ENCODE measurements at places on chromosomes 12 and 14.
A peak's percentile ranks its signal among the peaks of the same experiment; 100 is the strongest.

- H3K27ac ChIP-seq, result no peak overlapping the region
- no peak overlapping the region for H3K4me3 ChIP-seq
- H3K4me1 ChIP-seq, result no peaks in the 10 kb centered on the region
- H3K36me3 ChIP-seq, result no peaks in the 10 kb centered on the region
- peaks cover 11% of the 10 kb centered on the region for H3K27me3 ChIP-seq
- no peak for DNase-seq
These were observed 50.1 kb upstream of the BCL11B start for GRCh38 chr14:99321955-99322730.

DNA sequence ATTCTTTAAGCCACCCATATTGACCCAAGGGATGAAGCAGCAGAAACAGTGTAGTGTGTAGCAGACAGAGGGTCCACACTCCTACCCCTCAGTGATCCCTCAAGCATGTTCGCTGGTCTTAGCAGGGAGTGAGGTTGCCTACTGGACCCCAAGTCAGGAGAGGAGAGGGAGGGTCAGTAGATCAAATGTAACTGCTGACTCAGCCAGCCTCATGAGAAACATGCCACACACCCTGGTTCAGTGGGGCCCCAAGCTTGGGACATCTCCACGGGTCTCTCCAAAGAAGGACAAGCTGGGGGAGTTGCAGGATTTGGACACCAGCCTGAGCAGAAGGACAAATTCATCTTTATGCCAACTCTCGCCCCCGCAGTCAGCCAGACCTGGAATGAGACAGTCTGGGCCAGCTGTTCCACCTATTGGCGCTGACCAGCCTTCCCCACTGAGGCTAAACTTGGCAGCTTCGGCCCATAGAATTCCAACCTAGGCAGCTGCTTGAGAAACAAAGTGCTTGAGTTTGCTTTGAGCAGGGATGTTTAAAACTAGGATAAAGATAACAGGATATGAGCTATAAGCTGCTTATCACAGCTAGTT lies 66.0 kb upstream of the ACTN1 start:
- no peak for DNase-seq
- H3K4me3 ChIP-seq, result no peak overlapping the region
- H3K27me3 ChIP-seq, result no peaks in the 10 kb centered on the region
- H3K27ac ChIP-seq, result peak overlapping the region; percentile 51

DNA sequence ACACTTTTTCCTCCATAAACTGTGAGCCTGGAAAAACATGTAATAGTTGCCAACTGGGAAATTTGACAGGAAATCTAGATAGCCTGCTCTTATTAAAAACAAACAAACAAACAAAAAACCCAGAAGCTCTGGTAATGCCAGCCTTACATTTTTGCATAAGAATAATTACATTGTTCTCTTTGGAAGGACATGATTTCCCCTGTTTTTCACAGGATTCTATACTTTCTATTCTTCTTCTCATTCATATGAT lies 137.9 kb downstream of the AEBP2 start:
- H3K27ac ChIP-seq, result no peak overlapping the region
- H3K4me3 ChIP-seq, result no peak overlapping the region
- H3K27me3 ChIP-seq, result no peaks in the 10 kb centered on the region
- no peak for DNase-seq

GRCh38 chr12:4738541-4738940 lies 18.3 kb downstream of the GALNT8 start:
- no peaks in the 10 kb centered on the region for H3K27me3 ChIP-seq
- no peak for DNase-seq
- no peak overlapping the region for H3K4me3 ChIP-seq

DNA sequence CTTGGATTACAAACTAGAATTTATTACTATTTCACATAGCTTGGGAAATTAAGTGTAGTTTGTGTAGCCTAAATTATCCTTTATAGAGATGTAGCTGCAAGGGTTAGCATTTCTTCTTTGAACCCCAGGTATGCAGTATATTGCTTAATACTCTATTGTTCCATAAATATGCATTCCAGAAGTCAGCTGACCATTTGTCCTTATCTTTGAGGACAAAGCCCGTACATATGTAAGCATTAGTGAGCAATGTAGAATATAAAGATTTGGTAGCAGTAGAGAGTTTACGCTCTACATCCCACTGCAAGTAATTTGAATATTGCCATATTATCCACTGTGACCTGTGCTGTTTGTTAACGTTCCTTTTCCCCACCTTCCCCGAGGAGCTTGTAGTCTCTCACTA lies 26.9 kb downstream of the PPM1A start:
- H3K27me3 ChIP-seq, result no peaks in the 10 kb centered on the region
- peaks cover 44% of the 10 kb centered on the region for H3K4me1 ChIP-seq
- no peaks in the 10 kb centered on the region for H3K36me3 ChIP-seq
- no peak overlapping the region for H3K27ac ChIP-seq

DNA sequence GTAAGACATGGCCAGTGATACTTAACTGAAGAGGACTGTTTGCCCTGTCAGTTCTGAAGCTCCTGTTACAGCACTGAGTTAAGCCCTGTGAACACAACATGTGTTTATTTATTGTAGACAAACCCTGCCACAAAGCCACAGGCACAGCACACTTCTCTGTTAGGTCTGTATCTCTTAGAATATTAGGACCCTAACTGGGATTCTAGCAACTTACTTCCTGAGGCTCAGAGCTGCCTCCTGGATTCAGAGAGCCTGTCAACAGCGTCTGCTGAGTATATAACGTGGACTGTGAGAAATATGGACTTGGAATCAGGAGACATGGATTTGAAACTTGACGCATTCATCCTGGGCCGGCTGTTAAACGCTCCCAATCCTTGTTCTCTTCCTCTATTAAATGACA lies 135.0 kb upstream of the HIF1A start:
- no peak overlapping the region for H3K4me3 ChIP-seq
- H3K27me3 ChIP-seq, result no peaks in the 10 kb centered on the region
- peak overlapping the region; percentile 13 for H3K27ac ChIP-seq
- DNase-seq, result no peak
- peaks cover 45% of the 10 kb centered on the region for H3K4me1 ChIP-seq

DNA sequence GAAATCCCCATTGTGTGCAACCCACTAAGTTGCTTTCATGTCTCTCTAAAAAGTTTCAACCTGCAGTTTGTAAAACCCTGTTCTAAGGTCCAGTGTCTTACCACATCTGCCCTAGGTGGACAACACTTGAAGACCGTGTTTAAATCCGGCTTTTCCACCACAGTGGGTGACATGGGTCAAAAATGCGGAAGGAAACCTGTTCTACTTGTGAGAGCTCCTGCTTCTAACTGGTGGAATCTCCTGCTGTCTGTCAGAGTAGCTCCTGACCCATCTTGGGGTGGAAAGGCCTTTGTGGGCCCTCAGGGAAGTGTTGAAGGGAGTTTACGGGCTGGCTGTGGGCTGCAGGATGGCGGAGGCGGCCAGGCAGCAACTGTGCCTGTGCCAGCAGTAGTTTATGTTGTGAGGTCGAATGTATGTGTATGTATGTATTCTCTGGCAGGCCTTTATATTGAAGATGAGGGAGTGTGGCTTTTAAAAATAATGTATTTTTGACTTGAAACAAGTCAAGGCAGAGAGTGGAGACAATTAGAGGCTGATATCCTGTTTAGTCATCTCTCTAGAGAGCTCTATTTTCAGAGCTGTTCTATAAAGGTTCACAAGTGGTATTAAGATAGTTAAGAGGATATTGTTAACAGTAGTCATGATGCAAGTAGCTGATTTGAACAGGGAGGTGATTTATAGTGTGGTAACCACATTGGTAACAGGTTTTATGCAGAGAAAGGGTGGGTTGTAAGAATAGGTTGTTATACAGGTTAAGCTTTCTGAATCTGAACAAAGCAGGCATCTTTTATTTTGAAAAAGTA lies 67.0 kb downstream of the PRKCH start:
- peak overlapping the region; percentile 57 for H3K27ac ChIP-seq
- no peaks in the 10 kb centered on the region for H3K27me3 ChIP-seq
- peaks cover 56% of the 10 kb centered on the region for H3K4me1 ChIP-seq

DNA sequence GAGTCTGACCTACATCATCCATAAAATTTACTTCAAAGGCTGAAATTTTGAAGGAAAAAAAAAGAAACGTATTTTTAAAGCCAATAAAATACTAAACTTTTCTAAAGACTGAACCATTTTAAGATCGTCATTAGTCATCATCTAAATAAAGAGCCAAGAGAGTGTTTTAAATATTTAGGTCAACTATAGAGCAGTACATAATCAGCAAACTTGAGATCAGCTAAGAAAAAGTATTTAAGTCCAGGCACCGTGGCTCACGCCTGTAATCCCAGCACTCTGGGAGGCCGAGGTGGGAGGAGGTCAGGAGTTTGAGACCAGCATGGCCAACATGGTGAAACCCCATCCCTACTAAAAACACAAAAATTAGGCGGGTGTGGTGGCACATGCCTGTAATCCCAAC lies 35.5 kb downstream of the HECTD1 start:
- no peak overlapping the region for H3K27ac ChIP-seq
- H3K36me3 ChIP-seq, result peaks cover 100% of the 10 kb centered on the region
- no peaks in the 10 kb centered on the region for H3K27me3 ChIP-seq
- DNase-seq, result no peak
- H3K4me1 ChIP-seq, result no peaks in the 10 kb centered on the region
- H3K4me3 ChIP-seq, result no peak overlapping the region

- no peaks in the 10 kb centered on the region for H3K27me3 ChIP-seq
- DNase-seq, result no peak
- H3K36me3 ChIP-seq, result no peaks in the 10 kb centered on the region
These were observed 71.9 kb downstream of the BCL11B start for GRCh38 chr14:99199846-99200653.

DNA sequence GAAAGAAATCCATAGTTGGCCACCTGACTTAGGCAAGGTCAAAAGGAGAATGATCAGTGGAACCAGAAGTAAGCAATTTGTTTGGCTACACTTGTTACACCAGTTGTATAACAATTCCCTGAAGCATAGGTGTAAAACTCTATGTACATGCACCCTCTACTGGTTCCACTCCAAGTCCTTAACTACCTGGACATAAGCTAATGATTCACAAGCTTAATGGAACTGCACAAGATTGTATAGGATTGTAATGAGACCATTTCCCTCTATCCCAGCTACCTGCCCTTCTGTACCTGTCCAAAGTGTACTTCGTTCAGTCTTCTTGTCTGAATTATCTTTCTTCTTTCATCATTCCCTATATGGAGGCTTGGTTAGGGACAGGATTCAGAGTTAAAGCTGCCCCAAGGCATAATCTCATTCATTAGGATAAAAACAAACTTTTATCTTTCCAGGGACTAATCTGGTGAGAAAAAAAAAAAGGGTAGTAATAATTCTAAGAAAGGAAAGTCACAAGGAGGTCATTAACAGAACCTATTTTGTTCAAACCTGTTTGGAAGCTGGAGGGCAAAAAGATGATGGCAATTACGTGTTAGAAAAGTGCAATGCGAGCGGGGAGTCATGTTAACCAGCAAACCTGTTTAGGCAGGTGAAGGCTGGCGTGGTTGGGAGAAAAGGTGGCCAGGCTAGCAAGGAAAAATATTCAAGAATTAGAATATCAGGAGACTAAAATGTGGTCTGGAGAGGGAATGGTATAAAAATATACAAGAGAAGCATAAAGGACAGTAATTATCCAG lies 2.8 kb upstream of the TMEM52B start:
- no peaks in the 10 kb centered on the region for H3K27me3 ChIP-seq
- no peaks in the 10 kb centered on the region for H3K36me3 ChIP-seq
- no peak for DNase-seq
- no peaks in the 10 kb centered on the region for H3K4me1 ChIP-seq

- no peak overlapping the region for H3K27ac ChIP-seq
- no peak for DNase-seq
- no peak overlapping the region for H3K4me3 ChIP-seq
- peaks cover 9% of the 10 kb centered on the region for H3K4me1 ChIP-seq
These were observed 11.6 kb downstream of the SLC7A7 start for GRCh38 chr14:22803687-22803974.

Data from lower lobe of right lung (tissue), 2 donors.